ENCODE measurements at places on chromosomes 12 and 14.

DNA sequence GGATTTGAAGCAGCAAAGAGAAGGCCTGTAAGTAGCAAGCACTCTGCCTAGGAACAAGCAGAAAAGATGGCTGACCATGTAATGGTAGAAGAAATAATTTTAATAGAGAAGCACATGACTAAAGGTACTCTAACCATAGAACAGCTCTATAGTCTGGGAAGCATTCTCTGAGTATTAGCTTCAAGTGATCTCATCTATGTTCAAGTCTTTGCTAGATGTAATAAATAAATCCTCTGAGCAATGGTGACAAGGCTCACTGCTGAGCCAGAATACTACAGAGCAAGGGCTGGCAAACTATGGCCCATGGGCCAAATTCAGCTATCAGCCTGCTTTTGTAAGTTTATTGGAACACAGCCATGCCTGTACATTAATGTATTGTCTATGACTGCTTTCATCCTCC lies 84.8 kb downstream of the PEBP1 start:
- no peak for DNase-seq

- no peak for DNase-seq
Observed at GRCh38 chr12:103569278-103569677, 17.8 kb upstream of the STAB2 start.

DNA sequence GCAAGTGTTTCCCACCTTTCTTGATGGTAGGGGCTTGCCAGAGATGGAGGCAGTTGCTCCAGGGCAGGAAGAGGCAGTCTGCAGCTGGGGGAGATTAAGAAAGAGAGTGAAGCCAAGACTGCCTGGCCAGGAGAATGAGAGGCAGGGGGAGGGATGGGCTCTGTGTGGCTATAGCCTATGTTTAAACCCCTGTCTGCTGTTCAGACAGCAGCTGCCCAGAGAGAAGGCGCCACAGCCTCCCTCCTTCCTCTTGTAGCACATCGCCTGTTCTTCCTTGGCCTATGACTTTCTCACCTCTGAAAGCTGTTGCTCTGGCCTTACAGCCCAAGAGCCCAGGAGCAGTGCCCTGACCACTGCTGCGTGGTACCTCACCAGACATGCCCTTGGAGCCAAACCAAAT lies 61.7 kb downstream of the EMP1 start:
- DNase-seq, result no peak

GRCh38 chr12:117097159-117097558 lies 2.1 kb downstream of the TESC start:
- DNase-seq, result no peak

GRCh38 chr12:110330544-110330943 lies 49.5 kb downstream of the ATP2A2 start:
- no peak for DNase-seq

DNA sequence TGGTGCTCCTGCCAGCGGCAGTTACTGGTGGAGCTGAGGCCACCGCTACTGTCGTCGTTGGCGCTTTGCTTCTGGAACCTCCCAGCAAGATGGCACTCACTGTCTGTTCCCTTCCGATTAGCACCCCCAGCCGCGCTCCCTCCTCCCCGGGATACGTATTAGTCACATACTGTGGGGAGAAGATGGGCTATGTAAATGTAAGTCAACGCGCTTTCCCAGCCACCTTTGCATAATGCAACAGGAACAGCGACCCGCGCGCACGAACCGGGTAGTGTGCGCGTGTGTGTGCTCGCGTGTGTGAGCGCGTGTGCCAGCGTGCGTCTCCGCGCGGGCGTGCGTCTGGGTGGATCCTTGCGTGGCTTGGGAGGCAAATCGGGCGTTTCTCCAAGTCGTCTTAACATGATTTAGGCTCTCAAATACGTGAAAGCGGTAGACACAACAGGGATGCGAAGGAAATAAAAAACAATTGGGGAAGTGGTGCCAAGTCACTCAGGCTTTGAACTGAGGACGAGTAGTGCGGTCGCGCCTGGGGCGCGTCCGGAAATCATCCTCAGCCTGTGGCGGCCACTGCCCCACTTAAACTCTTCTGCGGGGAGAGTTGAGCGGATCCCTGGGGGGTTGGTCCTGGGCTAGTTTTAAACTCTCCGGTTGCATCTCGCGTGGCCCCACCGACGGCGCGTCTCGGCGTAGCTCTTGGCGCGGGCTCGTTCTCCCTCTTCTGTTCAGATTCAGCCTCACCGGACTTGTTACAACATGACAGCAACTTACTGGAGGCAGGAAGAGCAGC lies 1.8 kb downstream of the FLRT2 start:
- DNase-seq, result no peak

DNA sequence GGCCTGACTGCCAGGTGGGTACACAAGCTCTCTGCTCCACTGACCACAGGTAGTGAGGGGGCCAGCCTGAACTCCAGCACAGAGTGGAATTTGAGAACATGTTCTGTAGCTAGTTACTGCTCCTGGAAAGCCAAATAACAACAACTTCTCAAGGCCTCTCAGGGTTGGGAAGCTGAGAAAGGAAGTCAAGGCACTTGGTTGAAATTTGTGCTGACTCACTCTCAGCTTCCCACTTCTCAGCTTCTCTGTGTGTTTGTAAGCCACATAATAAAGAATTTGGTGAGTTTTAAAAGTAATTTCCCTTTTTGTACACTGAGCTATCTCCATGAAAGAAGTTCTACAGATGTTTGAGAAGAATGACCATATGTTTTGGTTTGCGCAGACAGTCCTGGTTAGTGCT lies 234.9 kb downstream of the KTN1 start:
- DNase-seq, result no peak

DNA sequence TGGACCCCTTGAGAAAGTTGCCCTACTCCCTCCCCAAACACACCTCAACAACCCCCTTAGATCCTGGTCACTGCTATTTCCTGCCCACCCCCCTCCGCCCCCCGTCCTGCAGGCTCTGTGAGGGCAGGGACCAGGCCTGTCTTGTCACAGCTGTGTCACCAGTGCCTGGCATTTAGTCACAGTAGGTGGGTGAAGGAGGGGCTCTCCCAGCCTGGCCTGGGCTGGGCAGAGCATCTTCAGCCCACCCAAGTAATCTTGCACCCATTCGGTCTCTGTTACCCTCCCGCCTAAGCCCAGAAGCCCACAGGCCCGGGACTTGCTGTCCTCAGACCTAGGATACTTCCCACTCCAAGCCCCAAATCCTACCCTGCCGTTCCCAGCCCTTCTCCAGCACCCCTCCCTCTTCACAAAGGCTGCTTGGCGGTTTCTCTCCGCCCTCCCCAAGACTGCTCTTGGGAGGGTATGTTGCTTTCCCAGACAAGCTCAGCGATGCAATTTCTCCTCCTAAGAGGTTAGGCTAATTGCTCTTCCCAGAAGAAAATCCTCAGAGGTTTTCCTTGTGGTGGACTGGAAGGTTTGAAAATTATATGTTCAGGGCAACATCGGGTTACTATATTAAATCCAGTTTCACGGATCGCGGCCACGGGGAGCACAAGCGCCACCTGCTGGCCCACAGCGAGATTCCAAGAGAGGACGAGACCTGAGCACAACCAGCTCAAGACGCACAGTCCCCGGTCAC lies 50.8 kb upstream of the ZFP36L1 start:
- peak; percentile 77 for DNase-seq

GRCh38 chr14:77707355-77707723 lies 484 bp downstream of the ALKBH1 start:
- DNase-seq, result no peak

- no peak for DNase-seq
Observed at GRCh38 chr12:22115711-22116110, 69.7 kb downstream of the CMAS start.

- no peak for DNase-seq
Observed at GRCh38 chr12:109836916-109837315, 3.7 kb upstream of the TRPV4 start.

DNA sequence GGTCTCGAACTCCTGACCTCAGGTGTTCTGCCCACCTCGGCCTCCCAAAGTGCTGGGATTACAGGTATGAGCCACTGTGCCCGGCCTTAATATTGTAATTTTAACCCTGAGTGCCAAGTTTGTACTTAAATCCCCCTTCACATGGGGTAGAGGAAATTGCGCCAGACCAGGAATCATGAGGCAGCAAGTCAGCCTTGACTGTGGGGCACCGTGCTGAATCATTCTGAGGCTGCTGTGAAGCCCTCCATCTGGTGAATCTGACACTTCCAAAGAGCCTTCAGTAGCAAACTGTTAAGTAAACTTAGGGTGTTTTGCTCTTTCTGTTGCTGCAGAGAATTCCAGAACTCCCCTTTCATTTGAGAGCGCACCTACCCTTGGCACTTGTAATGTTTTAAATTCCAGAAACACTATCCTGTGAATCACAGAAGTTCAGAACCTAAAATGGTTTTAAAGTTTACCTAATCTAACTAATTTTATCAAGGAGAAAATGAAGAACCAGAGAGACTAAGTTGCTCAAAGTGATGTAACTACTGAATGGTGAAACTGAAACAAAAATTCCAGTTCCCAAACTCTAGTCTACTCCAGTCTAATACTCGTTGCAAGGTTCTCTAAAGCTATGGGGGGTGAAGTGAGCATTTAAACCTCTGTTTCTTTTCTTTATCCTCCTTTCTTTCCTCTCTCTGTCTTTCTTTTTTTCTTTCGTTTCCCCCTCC lies 7.5 kb downstream of the HEBP1 start:
- DNase-seq, result no peak

DNA sequence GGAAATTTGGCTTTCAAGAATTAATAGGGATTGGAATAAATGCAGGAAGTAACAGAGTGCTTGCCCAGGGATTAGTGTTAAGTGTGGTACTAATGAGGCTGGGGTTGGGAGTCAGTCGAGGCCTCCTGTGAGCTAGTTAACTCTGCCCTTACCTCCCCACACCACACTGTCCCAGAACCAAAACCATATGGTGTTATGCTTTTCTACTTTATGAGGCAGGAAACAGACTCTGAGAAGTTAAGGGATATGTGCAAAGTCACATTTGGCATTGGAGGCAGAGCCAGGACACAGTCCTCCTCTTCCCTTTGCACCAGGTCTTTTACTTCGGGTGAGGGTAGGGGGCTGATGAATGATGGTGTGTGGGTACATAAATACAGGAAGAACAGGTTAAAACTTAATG lies 41.9 kb downstream of the PELI2 start:
- no peak for DNase-seq

DNA sequence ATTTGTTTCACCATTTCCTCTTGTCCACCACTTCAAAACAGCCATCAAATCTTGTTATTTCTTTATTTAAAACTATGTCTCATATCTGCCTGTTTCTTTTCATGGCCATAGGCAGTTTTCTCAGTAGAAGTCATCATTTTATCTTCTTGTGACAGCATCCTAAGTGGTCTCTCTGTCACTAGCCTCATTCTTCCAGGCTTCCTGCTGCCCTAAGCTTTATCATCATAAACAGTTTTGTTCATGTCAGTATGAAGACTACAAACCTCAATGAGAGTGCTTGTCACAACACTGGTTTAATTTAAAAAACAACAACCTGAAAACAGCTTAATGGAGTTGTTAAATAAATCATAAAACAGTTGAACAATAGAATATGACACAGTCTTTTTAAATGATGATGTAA lies 387.8 kb upstream of the RPL10L start:
- no peak for DNase-seq

GRCh38 chr14:80117876-80118275 lies 93.4 kb downstream of the DIO2 start:
- no peak for DNase-seq

GRCh38 chr14:70731447-70732239 lies 77.7 kb downstream of the MAP3K9 start:
- DNase-seq, result no peak

- DNase-seq, result no peak
Observed at GRCh38 chr14:66824251-66824650, 316.3 kb downstream of the GPHN start.

DNA sequence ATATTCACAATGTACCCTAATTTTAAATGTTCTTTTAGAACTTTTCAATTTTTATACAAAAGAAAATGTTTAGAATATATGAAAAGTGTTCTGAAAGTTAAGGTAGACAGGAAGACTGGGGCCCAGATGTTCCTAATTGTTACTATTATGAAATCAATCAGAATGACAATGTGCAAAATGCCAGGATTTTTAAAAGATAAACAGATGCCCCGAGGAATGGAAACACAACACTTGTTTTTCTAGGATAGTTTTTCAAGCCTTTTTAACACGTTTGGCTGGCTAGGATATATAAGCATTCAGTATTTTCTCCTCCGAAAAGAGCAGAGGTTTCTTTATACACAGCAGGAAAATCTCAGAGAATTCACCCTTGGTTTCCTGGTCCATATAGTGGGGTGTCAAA lies 106.8 kb downstream of the ESR2 start:
- DNase-seq, result no peak

GRCh38 chr14:87434011-87434410 lies 559.0 kb downstream of the GALC start:
- no peak for DNase-seq

- DNase-seq, result no peak
Observed at GRCh38 chr12:68844788-68845695, 37.1 kb downstream of the MDM2 start.
